ENCODE measurements at places on chromosomes 6 and 20.

DNA sequence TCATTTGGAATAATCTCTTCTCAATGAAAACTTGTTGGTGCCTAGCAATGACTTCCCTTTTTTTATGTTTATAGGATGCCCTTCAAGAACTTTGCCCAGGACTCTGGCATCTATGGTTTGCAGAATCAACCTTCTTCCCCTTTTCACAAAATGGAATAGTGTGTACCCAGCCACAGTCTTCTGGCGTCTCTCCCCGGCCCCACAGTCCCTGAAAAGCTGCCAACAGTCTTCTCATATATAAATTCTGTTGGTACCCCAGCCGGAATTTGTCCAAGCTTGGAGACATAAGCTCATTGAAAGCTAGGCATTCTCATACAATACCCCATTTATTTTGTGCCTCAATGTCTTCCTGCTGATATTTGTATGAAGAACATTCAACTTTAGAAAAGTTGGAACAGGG, 26.4 kb upstream of the MCM3 start:
- DNase-seq, result no peak

GRCh38 chr6:73079978-73080377, 145.3 kb downstream of the KHDC1L start:
- DNase-seq, result peak; percentile 70

DNA sequence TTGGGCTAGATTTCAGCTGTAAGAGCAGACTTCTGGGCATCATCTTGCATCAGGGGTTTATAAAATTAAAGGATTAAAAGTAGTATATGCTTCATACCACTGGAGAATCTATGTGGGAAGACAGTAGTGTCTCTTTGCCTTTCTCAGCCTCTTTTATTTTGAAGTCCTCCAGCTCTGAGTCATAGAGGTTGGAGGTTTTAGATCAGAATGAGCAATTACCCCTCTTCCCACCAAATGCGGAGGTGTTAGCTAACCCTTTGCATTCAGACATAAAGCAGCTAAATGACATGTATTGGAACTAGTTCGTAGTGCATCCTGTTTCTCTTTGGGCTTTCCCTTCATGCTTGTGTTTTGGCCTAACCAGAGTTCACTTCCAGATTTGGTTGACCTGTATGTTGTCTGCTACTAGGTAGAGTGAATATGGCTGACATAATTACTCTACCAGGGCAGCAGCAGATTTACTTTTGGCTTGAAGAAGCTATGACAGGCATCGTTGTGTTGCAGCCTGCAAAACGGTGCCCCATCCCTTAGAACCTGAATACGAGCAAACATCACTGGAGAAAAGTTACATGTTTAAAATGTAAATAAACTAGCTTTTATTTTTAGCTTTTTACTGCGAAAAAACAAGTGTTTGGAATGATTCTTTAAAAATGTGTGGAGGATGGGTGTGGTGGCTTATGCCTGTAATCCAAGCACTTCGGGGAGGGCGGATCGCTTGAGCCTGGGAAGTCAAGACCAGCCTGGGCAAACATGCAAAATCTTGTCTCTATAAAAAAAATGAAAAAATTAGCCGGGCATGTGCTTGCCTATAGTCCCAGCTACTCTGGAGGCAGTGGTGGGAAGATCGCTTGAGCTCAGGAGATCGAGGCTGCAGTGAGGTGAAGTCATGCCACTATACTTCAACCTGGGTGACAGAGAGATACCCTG, 82.2 kb downstream of the MYO6 start:
- DNase-seq, result no peak

DNA sequence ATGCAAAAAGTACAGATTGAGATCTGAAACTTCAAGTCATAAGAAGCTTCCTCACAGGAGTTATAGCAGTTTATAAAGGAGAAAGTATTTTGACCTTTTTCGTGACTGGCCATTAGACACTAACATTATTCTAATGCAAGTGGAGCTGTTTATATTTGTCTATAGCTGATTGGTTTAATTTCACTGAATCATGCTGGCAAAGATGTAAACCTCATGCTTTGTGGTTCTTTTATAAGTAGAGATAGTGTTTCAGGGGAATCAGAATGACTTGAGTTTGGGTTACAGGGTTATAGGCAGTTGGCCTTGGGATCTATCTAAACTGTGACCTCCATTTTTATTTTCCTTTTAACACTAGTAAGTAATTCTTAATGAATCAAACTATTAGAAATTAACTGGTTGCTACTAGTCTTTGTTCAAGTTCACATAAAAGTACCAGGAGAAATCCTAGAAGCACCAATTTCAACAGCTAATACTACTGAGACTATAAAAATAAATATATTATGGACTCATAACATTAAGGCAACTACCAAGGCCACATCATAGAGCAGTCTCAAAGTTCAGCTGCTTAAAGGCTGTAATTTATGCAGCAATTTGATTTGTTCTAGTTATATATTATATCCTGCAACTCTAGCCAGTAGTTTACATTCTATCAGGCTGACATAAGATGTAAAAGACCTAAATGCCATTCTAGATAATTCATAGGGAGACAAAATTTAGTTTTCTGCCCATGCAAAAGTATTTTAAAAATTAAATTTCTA, 94.0 kb downstream of the RNGTT start:
- no peak for DNase-seq

GRCh38 chr6:55819811-55820210, 55.6 kb downstream of the BMP5 start:
- no peak for DNase-seq

- no peak for DNase-seq
These were observed 21.4 kb downstream of the ZFAND3 start for GRCh38 chr6:37840940-37841300.

- DNase-seq, result no peak
These were observed 600.7 kb downstream of the HDGFL1 start for GRCh38 chr6:23170049-23170448.

DNA sequence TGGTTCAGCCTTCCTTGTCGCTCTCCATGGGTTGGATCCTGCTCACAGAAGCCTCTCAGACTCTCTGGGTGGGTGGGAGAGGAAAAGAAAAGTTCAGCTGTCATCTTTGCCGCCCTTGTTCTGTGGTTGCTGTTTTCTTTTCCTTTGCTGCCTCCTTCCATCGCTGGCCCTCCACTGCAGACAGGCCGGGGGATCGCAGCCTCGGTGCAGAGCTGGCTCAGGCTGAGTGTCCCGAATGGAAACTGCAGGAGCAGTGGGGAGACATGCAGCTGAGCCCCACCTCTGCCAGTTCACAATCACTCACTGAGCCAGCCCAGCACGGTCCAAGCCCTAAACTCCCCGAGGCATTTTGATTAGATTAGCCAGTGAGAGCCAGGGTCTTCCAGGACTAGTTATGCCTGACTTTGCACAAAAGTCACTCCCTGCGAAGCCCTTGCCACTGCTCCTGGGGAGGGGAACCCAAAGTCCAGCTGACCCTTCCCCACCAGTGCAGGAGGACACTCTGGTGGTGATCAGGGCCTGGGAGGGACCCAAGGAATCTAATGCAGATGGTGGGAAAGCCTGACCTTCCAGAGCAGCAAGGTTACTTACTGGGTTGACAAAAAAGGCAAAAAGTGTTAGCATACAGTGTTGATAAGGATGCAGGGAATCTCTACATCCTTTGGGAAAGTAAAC, 14.0 kb downstream of the NRN1 start:
- DNase-seq, result no peak

- no peak for DNase-seq
These were observed 9.3 kb upstream of the EDN1 start for GRCh38 chr6:12280902-12281301.

GRCh38 chr6:104558746-104559145, 301.0 kb downstream of the HACE1 start:
- no peak for DNase-seq

DNA sequence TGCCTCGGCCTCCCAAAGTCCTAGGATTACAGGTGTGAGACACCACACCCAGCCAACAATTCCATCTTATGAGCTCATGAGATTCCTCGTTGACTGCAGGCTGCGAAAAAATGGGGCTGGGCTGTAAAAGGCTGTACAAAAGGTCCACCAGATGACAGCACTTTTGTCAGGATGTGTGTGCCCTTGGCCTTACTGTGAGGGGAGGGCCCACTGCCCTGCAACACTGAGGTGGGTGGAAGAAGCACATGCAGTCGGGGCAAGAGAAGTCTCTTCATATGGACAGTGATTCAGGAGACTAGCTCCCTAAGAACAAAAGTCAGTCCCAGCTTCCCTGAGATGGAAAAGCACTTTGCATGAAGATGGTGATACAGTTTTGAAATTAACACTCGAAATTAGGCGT, 50.5 kb downstream of the KCTD20 start:
- no peak for DNase-seq

DNA sequence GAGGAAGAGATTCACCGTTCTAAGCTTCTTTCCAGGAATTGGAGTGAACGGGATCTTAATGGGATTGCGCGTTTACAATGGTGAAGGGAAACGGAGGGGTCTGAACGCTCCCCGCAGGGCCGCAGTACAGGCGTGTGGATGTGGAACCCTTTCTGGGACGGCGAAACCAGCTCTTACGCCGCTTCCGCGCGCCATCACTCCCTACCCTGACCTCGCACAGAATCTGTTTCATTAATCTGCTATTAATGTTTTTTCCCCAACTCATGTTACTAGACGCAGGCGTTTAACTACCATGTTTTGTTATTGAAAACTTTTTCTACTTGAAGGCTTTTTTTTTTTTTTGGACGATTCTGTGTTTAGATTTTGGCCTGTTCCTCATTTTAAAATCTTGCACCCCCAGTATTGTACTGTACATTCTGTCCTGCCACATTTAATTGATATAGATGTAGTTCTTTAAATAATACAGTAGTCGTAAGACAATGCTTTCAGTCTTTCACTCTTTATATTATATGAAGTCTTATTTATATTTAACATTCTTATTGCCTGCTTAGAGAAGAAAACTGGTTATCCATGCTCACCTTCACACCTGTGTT, 696 bp upstream of the SUPT3H start:
- DNase-seq, result no peak

GRCh38 chr20:46255440-46256104, 52.7 kb downstream of the CDH22 start:
- DNase-seq, result no peak

DNA sequence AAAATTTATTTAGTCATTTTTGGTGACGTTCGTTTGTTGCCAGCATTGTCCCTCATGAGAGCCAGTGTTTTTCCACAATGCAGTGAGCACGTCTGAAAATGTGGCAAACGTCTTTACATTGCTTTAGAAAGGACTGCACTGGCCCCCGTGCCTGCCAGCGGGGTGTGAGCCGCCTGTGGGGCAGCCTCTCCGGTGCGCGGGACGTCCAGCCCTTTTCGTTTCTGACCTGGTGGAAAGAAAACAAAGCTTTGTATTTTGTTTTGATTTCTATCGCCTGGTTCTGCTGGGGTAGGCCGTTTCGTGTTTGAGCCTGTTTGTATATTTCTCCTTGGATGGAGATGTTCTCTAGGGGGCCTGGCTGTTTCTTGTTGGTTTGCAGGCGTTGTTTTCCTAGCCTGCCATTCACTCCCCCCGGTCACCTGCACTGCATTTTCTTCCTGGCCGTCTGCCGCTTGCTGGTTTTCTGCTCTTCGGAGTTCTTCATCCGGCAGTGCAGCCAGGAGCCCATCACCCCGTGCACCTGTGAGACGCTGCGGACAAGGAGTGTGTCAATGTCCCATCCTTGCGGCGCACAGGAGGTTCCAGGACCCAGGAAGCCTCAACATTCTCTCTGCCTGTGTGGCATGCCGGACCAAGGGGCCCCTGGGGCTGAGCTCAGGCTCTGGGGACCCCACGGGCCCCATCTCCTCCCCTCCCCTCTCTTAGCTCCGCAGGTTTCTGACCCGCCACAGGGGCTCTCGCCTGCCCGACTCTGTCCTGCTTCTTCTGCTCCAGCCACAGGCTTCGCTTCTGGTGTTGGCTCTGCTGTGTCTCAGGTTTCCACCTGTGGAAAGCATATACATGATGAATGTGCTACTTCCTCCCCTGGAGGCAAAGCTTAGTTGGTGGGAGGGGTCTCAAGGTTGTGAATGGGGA, 100.5 kb downstream of the CDH4 start:
- no peak for DNase-seq

GRCh38 chr20:63692436-63693082, 3.9 kb upstream of the TNFRSF6B start:
- no peak for DNase-seq

- DNase-seq, result no peak
These were observed 73.9 kb downstream of the CBFA2T2 start for GRCh38 chr20:33563788-33564187.

- DNase-seq, result no peak
These were observed 62.2 kb upstream of the PDE10A start for GRCh38 chr6:165725201-165725600.

- DNase-seq, result no peak
These were observed 134.3 kb upstream of the AHI1 start for GRCh38 chr6:135631821-135632220.
